ENCODE measurements at places on chromosomes 7 and 10.

GRCh38 chr7:17651863-17652385 lies 288.4 kb downstream of the SNX13 start:
- peak; percentile 17 for DNase-seq

GRCh38 chr7:8881916-8882315 lies 448.5 kb downstream of the NXPH1 start:
- DNase-seq = no peak

DNA sequence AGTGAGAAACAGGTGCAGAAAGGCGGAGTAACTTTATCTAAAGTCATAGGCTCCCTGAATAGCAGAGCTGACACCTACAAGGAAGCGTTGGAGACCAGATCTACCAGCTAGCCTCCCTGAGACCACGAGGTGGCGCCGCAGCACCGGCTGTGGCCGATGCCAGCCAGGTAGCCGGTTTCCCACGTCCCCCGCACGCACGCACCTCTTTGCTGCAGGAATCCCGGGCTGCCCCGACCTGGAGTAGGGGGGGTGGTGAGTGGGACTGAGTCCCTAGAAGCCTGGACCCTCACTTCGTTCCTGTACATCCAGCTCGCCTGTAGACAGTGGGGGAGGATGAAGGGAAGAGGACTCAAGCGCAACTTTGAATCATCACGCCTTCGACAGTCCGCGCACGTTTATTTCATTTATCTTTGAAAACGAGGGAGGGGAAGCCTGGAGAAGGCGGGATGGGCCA lies 3.7 kb downstream of the ELOVL3 start:
- DNase-seq = peak; percentile 71

- DNase-seq = no peak
These were observed 9.2 kb downstream of the CPN1 start for GRCh38 chr10:100072514-100072913.

DNA sequence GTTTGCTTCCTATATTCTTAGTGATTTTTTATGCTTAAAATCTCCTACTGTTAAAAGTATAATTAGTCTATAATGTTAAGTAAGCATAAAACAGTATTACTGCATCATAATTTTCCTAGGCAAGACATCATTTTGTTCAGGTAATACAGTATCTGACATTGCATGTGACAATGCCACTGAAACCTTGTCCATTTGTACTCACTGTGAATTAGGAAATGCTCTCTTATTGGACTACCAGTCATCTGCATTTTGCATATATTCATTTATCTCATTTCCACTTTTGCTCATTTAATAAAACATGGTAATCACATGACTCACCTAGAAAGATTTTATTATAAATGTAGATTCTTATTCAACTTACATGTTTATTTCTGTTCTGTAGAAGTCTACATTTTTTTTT lies 379.1 kb downstream of the ETV1 start:
- DNase-seq = no peak

DNA sequence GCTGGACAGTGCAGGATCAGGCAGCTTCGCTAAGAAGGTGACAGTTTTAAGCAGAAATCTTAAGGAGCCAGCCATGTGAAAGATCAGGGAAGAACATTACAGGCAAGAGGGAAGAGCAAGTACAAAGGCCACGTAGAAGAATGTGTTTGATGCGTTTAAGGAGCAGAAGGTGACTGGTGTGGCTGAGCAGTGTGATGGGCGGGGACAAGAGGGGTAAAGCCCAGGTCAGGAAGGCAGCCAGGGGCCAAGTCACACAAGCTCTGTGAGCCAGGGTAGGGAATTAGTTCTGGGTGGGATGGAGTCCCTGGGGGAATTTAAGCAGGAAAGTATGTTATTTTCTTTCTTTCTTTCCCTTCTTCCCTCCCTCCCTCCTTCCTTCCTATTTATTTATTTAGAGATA lies 166.9 kb downstream of the SH3PXD2A start:
- no peak for DNase-seq

DNA sequence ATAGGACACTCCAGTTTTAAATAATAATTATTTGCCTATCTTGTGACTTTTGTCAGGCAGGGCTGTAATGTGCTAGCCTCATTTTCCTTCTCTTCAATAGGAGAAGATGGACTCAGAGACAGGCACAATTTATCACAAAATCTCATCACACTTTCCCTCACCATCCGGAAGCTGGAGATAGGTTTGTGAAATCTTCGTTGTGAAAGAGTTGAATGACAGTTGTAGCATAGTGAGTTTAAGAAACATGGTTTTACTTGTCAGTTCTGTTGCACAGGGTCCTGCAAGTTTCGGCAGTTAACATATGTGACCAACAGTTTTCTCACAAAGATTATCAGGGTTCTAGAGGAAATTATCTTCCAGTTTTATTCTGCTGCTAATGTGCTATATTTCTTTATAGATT lies 37.7 kb upstream of the MAP3K8 start:
- no peak for DNase-seq

All from right lung (tissue), 10 donors.